Activated T-helper 17 cell treated with anti-CD3 and anti-CD28 coated beads, Interleukin-2, amount 50 U/mL, for 72 hours (primary cell): ENCODE measurements at places on chromosomes 1 and 21.

DNA sequence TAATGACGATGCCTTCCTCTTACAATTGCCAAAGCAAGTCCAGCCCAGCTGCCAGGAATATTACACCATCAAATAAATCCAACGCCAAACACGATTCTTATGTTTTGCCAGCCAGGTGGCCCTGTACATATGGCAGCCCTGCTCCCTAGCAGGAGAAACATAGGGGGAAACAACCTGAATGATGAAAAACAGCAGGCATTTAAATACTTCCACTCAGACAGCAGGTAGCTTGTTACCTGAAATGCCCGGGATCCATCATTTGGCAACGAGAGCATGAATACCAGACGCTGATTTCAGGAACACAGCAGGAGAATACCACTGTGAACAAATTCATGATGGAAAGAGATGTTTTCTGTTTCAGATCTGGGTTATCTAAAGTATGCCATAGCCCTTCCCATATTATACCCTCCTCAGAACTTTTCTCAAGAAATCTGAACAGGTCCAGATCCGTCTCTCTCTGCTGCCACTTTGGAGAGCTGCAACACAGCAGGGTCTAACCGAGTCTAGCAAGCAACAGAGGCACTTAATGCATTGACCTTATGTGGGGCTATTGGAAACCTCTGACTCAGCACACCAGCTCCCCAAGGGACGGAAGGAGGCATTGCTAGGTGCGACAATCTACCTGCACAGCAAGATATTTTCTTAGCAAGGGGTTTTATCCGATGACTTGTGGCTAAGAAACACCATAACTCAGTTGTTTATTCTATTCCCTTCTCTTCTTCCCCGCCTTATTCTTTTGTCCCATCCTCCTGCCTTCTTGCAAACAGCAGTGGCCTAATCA is 166.3 kb downstream of the BARHL2 start:
- peaks cover 42% of the 10 kb centered on the region for H3K27me3 ChIP-seq
- no peak overlapping the region for H3K4me3 ChIP-seq
- no peak for ATAC-seq
- H3K27ac ChIP-seq, result no peak overlapping the region
- H3K4me1 ChIP-seq, result no peaks in the 10 kb centered on the region

DNA sequence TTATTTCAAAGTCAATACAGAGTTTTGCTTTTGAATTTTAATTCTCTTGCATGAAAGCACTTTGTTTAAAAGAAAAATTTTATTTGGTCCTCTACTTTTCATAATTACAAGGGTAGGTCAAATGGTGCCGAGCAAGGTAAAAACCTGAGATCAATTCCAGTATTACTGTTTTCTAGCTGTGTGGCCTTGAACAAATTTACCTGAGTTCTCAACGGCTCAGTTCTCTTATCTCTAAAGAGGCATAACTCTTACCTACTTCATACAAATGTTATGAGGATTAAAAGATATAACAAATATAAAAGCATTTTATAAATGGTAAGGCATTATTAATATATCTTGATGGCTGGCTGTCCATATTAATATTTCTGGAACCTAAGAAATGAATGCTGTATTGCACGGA is 42.5 kb downstream of the USP24 start:
- no peak overlapping the region for H3K27ac ChIP-seq
- H3K4me1 ChIP-seq, result peaks cover 13% of the 10 kb centered on the region
- H3K36me3 ChIP-seq, result peaks cover 72% of the 10 kb centered on the region
- no peak overlapping the region for H3K4me3 ChIP-seq
- ATAC-seq, result no peak

DNA sequence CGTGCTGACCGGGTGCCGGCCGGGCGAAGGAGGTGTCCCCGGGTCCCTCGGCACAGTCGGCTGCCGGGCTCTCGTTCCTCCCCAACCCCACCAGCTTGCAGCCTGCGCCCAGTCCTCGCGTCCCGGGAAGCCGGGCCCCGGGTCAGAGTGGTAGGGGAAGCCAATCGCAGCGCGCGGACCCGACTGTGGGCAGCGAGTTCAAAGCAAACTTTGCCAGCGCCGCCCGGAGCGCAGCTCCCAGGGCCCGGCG is 328 bp downstream of the MYCL start:
- H3K27me3 ChIP-seq, result peaks cover 42% of the 10 kb centered on the region
- no peak overlapping the region for H3K4me3 ChIP-seq
- no peak for ATAC-seq
- no peak overlapping the region for H3K27ac ChIP-seq

DNA sequence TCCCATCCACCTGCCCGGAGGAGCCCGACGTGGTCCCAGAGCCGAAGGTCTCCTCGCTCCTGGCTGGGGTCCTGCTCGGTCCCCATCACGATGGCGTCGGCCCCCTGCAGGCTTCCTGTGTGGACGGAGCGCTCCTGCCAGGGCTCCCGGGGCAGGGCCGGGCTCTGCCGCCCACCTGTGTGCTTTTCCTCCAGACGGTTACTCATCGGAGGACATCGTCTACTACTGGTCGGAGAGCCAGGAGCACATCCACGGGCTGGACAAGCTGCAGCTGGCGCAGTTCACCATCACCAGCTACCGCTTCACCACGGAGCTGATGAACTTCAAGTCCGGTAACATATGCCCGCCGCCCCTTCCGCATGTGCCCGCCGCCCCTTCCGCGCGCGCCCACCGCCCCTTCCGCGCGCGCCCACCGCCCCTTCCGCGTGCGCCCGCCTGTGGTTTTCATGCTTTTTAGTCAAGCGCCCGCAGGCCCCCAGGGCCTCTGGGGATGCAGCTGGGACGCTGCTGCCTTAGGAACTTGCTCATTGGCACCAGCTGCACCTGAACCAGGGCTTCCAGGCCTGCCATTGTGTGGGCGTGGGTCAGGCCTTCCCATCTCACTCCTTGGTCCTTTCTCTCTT is 8.9 kb downstream of the GABRD start:
- no peak overlapping the region for H3K4me3 ChIP-seq
- ATAC-seq, result no peak
- H3K27ac ChIP-seq, result no peak overlapping the region
- no peaks in the 10 kb centered on the region for H3K4me1 ChIP-seq
- peaks cover 4% of the 10 kb centered on the region for H3K27me3 ChIP-seq

DNA sequence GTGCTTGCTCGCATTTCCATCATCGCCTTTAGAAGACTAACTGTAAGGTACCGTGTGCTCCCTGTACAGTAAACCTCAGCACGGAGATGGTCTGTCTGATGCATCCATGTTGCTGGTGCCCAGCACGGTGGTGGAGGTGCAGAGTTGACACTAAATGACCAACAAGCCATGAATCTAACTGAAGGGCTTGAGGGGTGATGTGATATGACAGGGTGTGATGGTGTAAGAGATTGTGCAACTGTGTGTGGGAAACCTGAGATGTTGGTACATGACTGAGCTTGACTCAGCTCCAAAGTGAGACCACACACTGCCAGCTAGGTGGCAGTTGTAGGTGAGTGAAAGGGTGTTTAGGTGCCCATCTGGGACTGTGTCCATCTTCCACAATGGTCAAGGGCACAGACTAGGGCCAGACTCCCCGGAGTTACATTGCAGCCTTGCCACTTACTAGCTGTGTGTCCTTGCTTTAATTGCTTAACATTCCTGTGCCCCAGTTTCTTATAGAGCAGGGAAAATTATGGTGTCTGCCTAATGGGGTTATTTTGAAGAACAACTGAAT is 21.4 kb downstream of the SLC2A1 start:
- H3K27me3 ChIP-seq, result no peaks in the 10 kb centered on the region
- H3K4me1 ChIP-seq, result peaks cover 79% of the 10 kb centered on the region
- H3K4me3 ChIP-seq, result peak overlapping the region; percentile 69
- peak overlapping the region; percentile 89 for H3K27ac ChIP-seq
- peak; percentile 53 for ATAC-seq
- H3K36me3 ChIP-seq, result peaks cover 100% of the 10 kb centered on the region

DNA sequence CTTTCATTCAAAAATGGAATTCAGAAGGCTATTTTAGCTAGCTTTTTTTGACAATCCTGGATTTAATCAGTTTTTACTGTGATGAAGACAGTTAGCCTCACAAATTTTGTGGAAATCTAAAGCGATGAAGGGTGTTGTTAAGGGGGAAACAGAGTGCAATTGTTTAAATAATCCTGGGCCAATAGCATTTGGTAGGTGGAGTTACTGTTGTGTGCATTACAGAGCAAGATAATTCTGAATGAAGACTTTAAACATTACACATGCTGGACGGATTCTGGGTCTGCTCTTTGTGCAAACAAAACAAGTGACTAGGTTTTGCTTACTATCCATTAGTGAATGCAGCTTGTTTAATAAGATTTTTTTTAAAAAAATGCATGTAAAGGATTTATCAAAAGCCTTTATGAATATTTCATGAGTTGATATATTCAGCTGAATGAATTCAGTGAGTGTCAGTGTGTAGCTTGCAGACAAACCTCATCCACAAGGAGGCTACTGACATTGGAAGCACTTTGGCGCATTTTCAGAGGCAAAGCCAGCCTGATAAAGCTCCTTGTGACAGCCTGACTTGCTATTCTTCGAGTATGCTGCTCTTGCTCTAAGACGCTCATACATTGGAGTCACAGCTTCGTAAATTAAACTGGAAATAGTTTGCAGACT is 199.6 kb downstream of the PDE4B start:
- ATAC-seq, result no peak
- H3K36me3 ChIP-seq, result no peaks in the 10 kb centered on the region
- H3K27ac ChIP-seq, result no peak overlapping the region
- no peak overlapping the region for H3K4me3 ChIP-seq
- H3K4me1 ChIP-seq, result no peaks in the 10 kb centered on the region
